ENCODE measurements at places on chromosomes 5 and 9.

GRCh38 chr9:37596504-37596903, 4.1 kb upstream of the TOMM5 start:
- no peak for DNase-seq
- H3K4me3 ChIP-seq: no peak overlapping the region
- no peaks in the 10 kb centered on the region for H3K36me3 ChIP-seq
- H3K27ac ChIP-seq: no peak overlapping the region
- H3K27me3 ChIP-seq: peaks cover 7% of the 10 kb centered on the region

DNA sequence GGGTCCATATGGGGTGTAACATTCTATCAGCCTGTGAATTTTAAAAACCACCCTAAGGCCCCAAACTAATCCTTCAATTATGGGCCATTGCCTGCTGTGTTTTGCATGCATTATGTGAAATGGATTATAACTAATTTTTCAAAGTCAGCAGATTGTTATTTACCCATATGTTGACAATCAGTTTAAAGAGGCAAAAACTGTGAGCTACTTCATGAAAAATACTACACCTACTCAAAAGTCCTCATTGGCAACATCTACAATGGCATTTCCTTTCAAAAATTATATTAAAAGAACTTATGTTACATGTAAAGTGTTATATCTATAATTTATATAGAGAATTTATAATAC, 49.0 kb upstream of the KIF2A start:
- peak overlapping the region; percentile 63 for H3K27ac ChIP-seq
- H3K36me3 ChIP-seq: no peaks in the 10 kb centered on the region
- DNase-seq: no peak
- no peak overlapping the region for H3K4me3 ChIP-seq

DNA sequence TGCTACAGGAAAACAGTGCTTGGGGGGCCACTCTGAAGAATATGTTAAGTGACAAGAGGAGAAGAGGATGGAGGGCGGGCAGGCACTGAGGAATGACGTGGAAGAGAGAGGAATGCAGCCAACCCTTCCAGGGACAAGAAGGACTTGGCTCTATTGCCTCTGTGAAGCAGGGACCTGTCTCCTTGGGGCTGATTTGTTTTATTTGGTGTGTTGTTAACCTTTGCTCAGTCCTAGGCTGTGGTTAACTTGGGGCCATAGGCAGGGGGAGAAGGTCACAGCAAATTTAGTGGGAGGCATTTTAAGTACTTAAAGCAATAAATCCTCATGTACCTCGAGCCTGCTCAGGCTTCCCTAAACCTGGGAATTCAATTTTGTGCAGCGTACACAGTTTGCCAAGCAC, 39.9 kb downstream of the KIF4B start:
- H3K4me1 ChIP-seq: no peaks in the 10 kb centered on the region
- no peaks in the 10 kb centered on the region for H3K36me3 ChIP-seq
- no peak overlapping the region for H3K4me3 ChIP-seq
- DNase-seq: no peak
- H3K27ac ChIP-seq: no peak overlapping the region
- no peaks in the 10 kb centered on the region for H3K27me3 ChIP-seq

- no peaks in the 10 kb centered on the region for H3K27me3 ChIP-seq
- DNase-seq: no peak
- no peak overlapping the region for H3K4me3 ChIP-seq
- no peaks in the 10 kb centered on the region for H3K36me3 ChIP-seq
- no peaks in the 10 kb centered on the region for H3K4me1 ChIP-seq
- H3K27ac ChIP-seq: no peak overlapping the region
Measured at GRCh38 chr5:74401281-74401945, 239.1 kb downstream of the ENC1 start.

- H3K36me3 ChIP-seq: peaks cover 60% of the 10 kb centered on the region
- H3K4me3 ChIP-seq: no peak overlapping the region
- no peak for DNase-seq
- H3K4me1 ChIP-seq: no peaks in the 10 kb centered on the region
- no peaks in the 10 kb centered on the region for H3K27me3 ChIP-seq
- no peak overlapping the region for H3K27ac ChIP-seq
Measured at GRCh38 chr9:130119519-130120298, 52.5 kb upstream of the NCS1 start.

GRCh38 chr9:12516031-12516430, 177.2 kb upstream of the TYRP1 start:
- H3K4me3 ChIP-seq: no peak overlapping the region
- H3K4me1 ChIP-seq: no peaks in the 10 kb centered on the region
- H3K27me3 ChIP-seq: no peaks in the 10 kb centered on the region
- DNase-seq: no peak
- H3K27ac ChIP-seq: no peak overlapping the region

DNA sequence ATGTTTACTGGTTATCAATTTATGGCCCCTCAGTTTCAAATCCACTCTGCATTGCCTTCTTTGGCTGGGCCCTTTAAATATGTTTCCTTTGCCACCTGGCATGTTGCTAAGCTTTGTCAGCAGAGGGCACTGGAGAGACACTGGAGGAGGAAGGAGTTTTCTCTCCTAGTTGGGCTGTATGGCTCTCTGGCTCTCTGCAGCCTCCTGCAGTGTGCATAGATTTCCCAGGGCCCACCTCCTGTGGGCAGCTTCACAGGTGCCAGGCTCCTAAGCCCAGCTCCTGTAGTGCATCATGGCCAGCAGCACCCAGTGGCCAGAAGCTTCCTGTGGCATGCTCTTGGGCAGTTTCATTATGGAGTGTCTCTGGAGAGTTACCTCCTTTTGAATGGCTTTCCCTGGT, 23.3 kb downstream of the CAVIN4 start:
- peaks cover 18% of the 10 kb centered on the region for H3K4me1 ChIP-seq
- DNase-seq: peak; percentile 35
- no peaks in the 10 kb centered on the region for H3K27me3 ChIP-seq
- H3K27ac ChIP-seq: no peak overlapping the region

- no peak for DNase-seq
- peaks cover 11% of the 10 kb centered on the region for H3K4me1 ChIP-seq
- H3K4me3 ChIP-seq: no peak overlapping the region
- no peaks in the 10 kb centered on the region for H3K36me3 ChIP-seq
Measured at GRCh38 chr9:129242191-129242941, 64.3 kb upstream of the IER5L start.
